ENCODE measurements at places on chromosomes 5 and 9. TPM values are rescaled to one million over a fixed set of nuclear protein-coding genes. Genes with fewer than 3 reads are reported as not detected.

The SUSD3 gene
- total RNA-seq, result 13.5 TPM

GRCh38 chr9:98472216-98472615, 216.8 kb upstream of the TBC1D2 start:
- DNase-seq, result no peak

GRCh38 chr5:143154510-143155370, 248.7 kb downstream of the NR3C1 start:
- no peak for DNase-seq

DNA sequence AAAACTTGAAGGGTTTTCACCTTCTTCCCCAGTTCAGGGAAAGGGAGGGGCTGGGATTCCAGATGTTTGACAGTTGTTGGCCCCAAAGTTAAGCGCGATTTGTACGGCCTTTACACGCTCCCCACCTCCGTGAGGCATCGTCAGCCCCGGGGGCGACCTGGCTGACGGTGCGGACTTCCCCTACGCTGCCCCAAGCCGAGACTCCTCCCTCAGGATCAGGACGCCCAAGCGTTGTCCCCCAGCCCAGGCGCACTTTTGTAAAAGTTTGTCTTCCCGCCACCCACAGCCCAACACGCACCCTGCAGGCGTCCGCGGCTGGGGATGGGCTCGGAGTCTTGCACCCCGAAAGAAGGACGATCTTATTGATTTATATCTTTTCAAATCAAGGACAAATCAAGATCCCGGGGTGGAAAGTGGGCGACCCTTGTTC, 713 bp downstream of the MOB3B start:
- DNase-seq, result peak; percentile 75

The STOML2 gene
- total RNA-seq, result 210 TPM

GRCh38 chr9:125766468-125767221, 19.5 kb downstream of the PBX3 start:
- DNase-seq, result no peak

The SPINK7 gene
- total RNA-seq, result not detected

- DNase-seq, result no peak
Observed at GRCh38 chr9:113184539-113184938, 33.7 kb downstream of the SLC31A2 start.

GRCh38 chr9:37676411-37676830, 25.7 kb downstream of the FRMPD1 start:
- DNase-seq, result no peak

DNA sequence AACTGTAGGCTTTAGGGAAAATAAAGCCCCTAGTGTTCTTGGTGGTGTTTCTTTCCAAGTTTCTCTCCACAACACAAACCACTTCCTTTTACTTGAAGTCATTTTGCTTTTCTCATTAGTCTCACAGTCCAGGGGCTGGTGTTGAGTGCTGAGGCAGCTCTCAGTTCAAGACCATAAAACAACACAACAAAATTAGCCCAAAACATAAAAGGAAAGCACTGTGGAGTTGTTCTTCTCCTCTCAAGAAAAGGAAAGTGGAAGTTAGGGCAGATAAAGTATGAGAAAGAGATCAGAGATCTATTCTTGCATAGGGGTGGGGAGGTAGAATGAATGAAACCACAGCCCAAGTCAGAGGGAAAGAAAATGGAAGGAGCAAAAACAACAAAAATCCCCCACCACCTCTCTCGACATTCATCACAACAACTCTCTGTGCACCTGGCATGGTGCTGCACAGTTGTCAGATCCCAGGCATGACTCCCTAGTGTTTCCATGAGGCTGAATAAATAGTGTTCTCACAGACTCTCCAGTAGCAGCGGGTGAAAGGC, 569.9 kb downstream of the RAB3C start:
- DNase-seq, result no peak

- no peak for DNase-seq
Observed at GRCh38 chr5:2901096-2901495, 149.6 kb upstream of the IRX2 start.

The OLFML2A gene
- total RNA-seq, result 6.4 TPM

DNA sequence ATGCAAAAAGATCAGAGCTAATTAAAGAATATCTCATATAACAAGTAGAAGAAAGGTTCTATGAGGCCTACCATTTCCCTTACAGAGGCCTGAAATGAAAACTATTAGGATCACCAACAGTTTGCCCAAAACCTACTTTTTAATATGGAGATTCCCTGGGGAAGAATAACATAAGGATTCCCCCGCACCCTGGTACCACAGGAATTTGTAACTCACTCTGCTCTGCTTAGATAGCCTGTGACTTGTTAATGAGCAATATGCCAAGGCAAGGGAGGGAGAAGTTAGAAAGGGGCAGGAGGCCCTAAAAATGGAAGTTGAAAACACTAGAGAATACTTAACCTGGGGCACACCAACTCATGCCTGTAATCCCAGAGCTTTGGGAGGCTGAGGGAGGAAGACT, 107.0 kb downstream of the CDH6 start:
- no peak for DNase-seq

DNA sequence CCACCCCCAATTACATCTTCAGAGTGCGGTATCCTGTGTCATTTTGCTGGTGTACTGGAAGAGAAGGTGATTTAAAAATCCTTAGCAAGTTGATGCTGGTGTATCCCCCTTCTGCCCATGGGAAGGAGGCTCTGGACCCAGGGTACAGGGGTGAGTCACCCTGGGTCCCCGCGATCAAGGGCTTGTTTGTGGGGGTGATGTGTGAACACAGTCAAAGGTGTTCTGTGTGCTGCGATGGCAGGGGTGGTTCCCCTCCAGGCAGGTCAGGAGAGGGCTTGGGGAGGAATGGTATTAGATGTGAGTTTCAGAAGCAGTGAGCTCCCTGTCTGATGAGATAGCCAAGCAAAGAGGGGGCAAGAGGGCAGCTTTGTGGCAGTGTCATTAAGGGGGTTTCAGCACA, 28.9 kb downstream of the OLFM1 start:
- DNase-seq, result no peak

GRCh38 chr5:150158170-150158949, 2.7 kb upstream of the PDGFRB start:
- no peak for DNase-seq

- peak; percentile 84 for DNase-seq
Observed at GRCh38 chr5:124735169-124735858, 11.1 kb downstream of the ZNF608 start.

The IL13 gene
- total RNA-seq, result not detected

The HRH2 gene
- total RNA-seq, result 5.9 TPM

GRCh38 chr9:31302620-31303418, 1081.6 kb upstream of the ACO1 start:
- no peak for DNase-seq

DNA sequence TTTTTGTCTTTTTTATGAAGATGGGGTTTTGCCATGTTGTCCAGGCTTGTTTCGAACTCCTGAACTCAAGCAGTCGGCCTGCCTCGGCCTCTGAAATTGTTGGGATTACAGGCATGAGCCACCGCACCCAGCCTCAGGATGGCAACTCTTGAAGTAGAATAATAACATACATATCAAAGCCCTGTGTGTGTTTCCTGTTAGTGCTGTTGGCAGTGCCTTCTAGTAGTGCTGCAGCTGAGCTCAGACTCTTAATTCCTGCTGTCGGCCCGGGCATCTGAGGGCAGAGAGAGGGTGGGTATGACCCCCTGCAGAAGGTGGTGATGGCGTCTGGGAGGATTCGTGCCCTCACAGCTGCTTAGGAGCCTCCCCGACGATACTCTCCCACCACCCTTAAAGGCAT, 227.2 kb downstream of the PDZD2 start:
- DNase-seq, result no peak

GRCh38 chr9:21837501-21837900, 35.1 kb downstream of the MTAP start:
- DNase-seq, result no peak

The NME5 gene
- total RNA-seq, result not detected

The KIF12 gene
- 4.3 TPM for total RNA-seq

The INSL4 gene
- total RNA-seq, result not detected

The PIP5KL1 gene
- 13.4 TPM for total RNA-seq

- DNase-seq, result no peak
Observed at GRCh38 chr5:130689831-130690230, 475.2 kb downstream of the HINT1 start.

DNA sequence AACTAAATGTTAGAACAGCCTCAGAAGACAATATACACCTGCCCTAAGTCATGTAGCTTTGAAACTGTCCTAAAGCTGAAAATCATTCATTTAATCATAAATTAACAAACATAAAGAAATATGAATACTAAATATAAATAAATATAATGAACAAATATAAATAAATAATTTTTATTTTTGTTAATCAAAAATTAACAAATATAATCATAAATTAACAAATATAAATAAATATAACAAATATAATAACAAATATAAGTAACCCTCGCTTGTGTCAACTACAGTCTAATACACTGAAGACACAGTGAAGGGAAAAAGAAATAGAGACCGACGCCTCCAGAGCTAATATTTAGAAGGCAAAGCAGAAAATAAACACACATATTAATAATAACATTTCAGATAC, 527.3 kb downstream of the CYLC2 start:
- no peak for DNase-seq

DNA sequence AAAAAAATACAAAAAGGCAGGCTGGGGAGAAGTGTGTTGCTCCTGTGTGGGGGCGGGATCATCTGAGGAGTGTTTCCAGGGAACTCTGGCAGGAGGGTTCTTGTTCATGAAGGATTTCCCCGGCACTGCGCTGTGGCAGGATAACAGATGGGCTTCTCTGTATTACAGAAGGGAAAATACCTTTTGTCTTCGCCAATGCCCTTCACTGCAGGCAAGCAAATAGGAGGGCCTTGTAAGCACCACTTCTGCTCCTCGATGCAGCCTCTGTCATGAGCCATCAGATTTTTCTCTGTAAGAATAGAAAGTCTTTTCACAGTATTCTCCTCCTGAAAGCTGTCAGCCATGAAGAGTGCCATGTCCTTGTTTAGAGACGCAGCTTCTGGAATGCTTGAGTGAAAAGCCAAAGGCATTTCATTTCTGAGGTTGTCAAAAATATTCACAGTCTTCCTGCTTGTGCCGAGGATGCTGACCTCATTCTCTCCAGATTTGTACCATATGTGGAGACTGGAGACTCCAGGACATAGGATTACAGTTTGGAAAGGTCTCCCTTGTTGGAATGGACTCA, 294.0 kb downstream of the YTHDC2 start:
- DNase-seq, result no peak

The STKLD1 gene
- total RNA-seq, result not detected

The SRP19 gene
- 104 TPM for total RNA-seq

DNA sequence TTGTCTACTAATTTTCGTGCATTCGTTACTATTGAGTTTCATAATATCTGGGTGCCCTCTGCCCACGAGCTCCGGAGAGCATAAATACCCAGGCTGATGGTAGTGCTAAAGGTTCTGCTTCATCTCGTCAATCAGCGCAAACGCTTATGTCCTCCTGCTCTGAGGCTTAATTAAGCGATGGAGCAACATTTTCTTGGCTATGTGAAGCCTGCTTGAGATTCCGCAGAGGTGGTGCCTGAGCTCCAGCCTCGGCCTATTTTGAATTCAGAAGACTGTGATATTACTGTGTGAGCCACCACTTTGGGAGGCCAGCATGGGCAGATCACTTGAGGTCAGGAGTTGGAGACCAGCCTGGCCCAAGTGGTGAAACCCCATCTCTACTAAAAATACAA, 44.8 kb downstream of the ANXA2R start:
- no peak for DNase-seq

The EGFL7 gene
- total RNA-seq, result 56.1 TPM

The UGCG gene
- 44.9 TPM for total RNA-seq

- no peak for DNase-seq
Observed at GRCh38 chr5:168601972-168602371, 22.8 kb upstream of the PANK3 start.

DNA sequence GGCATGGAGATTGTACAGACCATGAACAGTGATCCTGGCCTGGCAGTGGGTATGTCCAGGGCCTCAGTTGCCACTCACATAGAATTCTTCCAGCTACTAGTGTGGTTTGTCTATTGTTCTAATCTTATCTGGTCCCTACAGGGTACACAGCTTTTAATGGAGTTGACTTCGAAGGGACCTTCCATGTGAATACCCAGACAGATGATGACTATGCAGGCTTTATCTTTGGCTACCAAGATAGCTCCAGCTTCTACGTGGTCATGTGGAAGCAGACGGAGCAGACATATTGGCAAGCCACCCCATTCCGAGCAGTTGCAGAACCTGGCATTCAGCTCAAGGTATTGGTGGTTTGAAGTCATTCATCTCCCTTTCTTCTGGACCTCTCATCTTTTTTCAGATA, 43.8 kb downstream of the THBS4 start:
- no peak for DNase-seq

GRCh38 chr5:29780401-29780800, 1413.1 kb upstream of the CDH6 start:
- DNase-seq, result no peak

DNA sequence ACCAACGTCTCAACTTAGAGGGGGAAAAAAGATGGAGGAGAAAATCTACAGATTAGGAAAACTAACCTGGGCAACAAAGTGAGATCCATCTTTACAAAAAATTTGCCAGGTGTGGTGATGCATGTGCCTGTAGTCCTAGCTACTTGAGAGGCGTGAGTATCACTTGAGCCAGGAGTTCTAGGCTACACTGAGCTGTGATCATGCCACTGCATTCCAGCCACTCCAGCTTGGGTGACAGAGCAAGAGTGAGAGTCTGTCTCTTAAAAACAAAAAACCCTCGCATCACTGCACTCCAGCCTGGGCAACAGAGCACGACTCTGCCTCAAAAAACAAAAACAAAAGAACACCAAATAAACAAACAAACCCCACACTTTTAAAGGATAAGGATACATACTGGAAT, 98.1 kb upstream of the NR5A1 start:
- DNase-seq, result no peak

The PLEKHG4B gene
- total RNA-seq, result 54.8 TPM

DNA sequence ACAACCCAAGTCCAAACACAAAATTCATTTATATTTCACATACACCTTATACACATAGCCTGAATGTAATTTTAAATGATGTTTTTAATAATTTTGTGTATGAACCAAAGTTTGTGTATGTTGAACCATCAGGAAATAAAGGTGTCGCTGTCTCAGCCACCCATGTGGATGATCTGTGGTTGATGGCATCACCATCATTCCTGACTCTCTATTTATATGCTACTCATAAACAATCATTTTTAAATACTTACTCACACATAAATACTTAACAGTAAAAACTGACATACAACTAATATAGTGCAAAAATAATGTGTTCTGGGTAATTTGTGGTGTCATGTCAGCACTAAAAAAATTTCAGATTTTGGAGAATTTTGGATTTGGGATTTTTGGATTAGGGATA, 38.4 kb downstream of the SMC5 start:
- no peak for DNase-seq

The ENHO gene
- 9.2 TPM for total RNA-seq

The CTNND2 gene
- 7.0 TPM for total RNA-seq

DNA sequence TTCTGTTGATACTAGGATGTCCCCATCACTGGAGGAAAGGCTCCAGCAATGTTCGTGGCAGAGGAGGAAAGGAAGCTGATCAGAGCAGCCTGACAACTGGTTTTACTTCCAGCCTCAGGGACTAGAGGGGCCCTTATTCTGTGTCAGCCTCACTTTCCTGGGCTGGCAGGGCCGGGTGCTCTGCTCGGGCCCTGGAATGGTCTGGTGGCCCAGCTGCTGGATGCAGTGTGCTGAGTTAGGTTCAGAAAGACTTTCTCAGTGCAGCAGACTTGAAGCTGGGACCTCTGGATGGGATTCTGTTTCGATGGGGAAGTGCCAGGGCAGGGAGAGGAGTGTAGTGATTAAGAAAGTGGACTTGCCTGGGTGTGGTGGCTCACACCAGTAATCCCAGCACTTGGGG, 81.0 kb downstream of the MACROH2A1 start:
- no peak for DNase-seq
